ENCODE measurements at places on chromosomes 4 and X. TPM values are rescaled to one million over a fixed set of nuclear protein-coding genes. Genes with fewer than 3 reads are reported as not detected.

Gene MAN2B2
- total RNA-seq: 37.0 TPM

Gene CC2D2A
- total RNA-seq: not detected

Gene FGFBP2
- 0.59 TPM for total RNA-seq

Gene TXK
- total RNA-seq: 0.79 TPM

Gene NOCT
- total RNA-seq: 2.6 TPM

Gene NDUFA1
- total RNA-seq: 32.8 TPM

Gene SRPX2
- not detected for total RNA-seq

Gene FGB
- not detected for total RNA-seq

Gene S100P
- not detected for total RNA-seq

Gene PASD1
- not detected for total RNA-seq

Gene PRDM8
- total RNA-seq: 30.1 TPM

GRCh38 chr4:1583051-1583785 lies 100.9 kb downstream of the FAM53A start:
- H3K27ac ChIP-seq: no peak overlapping the region
- H3K36me3 ChIP-seq: no peaks in the 10 kb centered on the region
- H3K4me1 ChIP-seq: no peaks in the 10 kb centered on the region
- no peak for DNase-seq

- no peaks in the 10 kb centered on the region for H3K36me3 ChIP-seq
- no peaks in the 10 kb centered on the region for H3K4me1 ChIP-seq
- H3K27ac ChIP-seq: no peak overlapping the region
- DNase-seq: no peak
Observed at GRCh38 chrX:118963159-118963558, 11.3 kb upstream of the LONRF3 start.

GRCh38 chrX:42093756-42094155 lies 170.4 kb upstream of the CASK start:
- no peaks in the 10 kb centered on the region for H3K27me3 ChIP-seq
- no peaks in the 10 kb centered on the region for H3K36me3 ChIP-seq
- H3K4me1 ChIP-seq: no peaks in the 10 kb centered on the region
- no peak for DNase-seq
- no peak overlapping the region for H3K27ac ChIP-seq
- no peak overlapping the region for H3K4me3 ChIP-seq

DNA sequence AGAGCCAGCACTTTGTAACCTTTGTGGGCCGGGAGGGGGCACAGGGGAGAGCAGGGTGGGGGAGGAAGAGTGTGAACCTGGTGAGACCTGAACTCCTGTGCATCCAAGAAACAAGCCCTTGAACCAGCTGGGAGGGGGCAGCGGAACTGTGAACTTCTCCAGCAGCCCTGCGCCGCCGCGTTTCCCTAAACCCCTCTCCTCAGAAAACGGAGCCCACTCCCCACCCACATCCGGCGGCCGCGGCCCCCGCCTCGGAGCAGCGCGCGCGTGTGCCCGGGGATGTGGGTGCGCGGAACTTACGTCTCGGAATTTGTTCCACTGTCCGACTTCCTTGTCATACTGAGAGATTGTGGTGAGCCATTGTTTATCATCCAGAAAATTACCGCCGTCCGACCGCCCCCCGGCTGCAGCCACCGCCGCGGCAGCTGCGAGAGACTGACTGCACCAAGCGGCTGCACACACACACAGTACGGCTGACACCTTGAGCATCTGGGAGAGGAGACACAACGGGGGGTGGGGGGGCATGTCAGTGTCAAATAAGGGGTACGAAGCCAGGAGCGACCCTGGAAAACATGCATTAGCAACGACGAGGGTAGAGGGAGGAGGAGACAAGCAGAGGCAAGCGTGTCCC lies 494 bp downstream of the SPOCK3 start:
- DNase-seq: no peak
- H3K4me3 ChIP-seq: no peak overlapping the region
- H3K4me1 ChIP-seq: peaks cover 4% of the 10 kb centered on the region
- H3K36me3 ChIP-seq: no peaks in the 10 kb centered on the region
- H3K27me3 ChIP-seq: peaks cover 6% of the 10 kb centered on the region

- no peaks in the 10 kb centered on the region for H3K4me1 ChIP-seq
- no peaks in the 10 kb centered on the region for H3K27me3 ChIP-seq
- no peak overlapping the region for H3K4me3 ChIP-seq
- no peak overlapping the region for H3K27ac ChIP-seq
- DNase-seq: no peak
Observed at GRCh38 chrX:133434197-133434820, 19.0 kb upstream of the GPC4 start.

GRCh38 chr4:170476351-170476750 lies 386.6 kb upstream of the AADAT start:
- no peak overlapping the region for H3K4me3 ChIP-seq
- H3K4me1 ChIP-seq: no peaks in the 10 kb centered on the region
- no peak for DNase-seq
- H3K27ac ChIP-seq: no peak overlapping the region
- H3K36me3 ChIP-seq: no peaks in the 10 kb centered on the region
- no peaks in the 10 kb centered on the region for H3K27me3 ChIP-seq

GRCh38 chrX:30892591-30892990 lies 3.5 kb upstream of the TAB3 start:
- no peak for DNase-seq
- no peak overlapping the region for H3K27ac ChIP-seq

DNA sequence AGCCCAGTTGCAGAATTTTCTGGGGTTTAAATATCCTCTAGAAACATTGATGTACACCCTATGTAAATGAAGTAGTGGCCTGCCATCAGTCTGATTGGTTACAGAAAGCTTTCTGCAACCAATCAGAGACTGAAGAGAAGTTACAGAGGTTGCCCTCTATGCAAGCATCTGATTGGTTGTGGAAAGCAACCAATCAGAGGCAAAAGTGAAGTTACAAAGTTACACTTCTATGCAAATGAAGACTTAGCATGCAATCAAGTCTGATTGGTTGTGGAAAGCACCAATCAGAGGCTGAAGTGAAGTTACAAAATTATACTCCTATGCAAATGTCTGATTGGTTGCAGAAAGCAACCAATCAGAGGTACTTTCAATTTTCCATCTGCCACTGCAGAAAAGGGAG lies 51.9 kb upstream of the USP9X start:
- no peaks in the 10 kb centered on the region for H3K4me1 ChIP-seq
- DNase-seq: no peak
- no peaks in the 10 kb centered on the region for H3K36me3 ChIP-seq
- no peak overlapping the region for H3K4me3 ChIP-seq

DNA sequence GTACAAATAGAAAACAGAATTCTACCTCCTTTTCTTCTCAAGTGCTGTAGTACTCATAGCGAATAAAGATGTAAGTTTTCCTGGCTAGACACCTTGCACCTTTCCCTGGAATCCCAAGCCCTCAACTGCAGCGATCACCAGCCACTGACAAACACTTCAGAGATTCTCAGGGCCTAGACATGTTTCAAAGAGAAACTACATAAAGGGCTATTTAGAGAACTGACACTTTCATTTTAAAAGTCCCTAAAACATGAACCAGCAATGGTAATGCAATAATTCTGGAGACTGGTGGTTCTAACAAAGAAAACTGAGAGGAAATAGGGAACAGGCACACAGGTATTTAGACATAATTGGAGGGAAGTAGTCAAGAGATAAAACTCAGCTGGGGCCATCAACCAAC lies 35.7 kb downstream of the FANCB start:
- no peak for DNase-seq
- H3K4me1 ChIP-seq: no peaks in the 10 kb centered on the region
- no peaks in the 10 kb centered on the region for H3K36me3 ChIP-seq
- H3K27me3 ChIP-seq: no peaks in the 10 kb centered on the region
- no peak overlapping the region for H3K27ac ChIP-seq
- no peak overlapping the region for H3K4me3 ChIP-seq

DNA sequence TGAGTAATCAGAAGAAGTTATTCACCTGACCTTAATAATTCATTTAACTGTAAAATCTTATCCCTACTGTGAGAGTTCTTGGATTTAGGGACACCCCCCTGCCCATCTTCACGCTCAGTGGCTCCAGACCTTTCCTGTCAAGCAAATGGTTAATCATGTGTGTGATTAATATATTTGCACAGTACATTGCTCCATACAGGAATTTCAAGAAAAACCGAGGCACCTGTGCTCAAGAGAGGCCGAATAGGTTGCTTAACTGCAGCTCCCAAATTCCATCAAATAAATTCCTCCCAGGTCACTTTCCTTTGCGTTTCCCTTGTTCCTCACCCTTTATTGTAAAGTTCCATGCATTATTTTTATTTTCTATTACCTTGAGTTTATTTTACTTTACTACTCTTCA lies 119.5 kb downstream of the STOX2 start:
- H3K27me3 ChIP-seq: peaks cover 5% of the 10 kb centered on the region
- H3K27ac ChIP-seq: no peak overlapping the region
- peaks cover 15% of the 10 kb centered on the region for H3K4me1 ChIP-seq
- no peak for DNase-seq
- no peak overlapping the region for H3K4me3 ChIP-seq

DNA sequence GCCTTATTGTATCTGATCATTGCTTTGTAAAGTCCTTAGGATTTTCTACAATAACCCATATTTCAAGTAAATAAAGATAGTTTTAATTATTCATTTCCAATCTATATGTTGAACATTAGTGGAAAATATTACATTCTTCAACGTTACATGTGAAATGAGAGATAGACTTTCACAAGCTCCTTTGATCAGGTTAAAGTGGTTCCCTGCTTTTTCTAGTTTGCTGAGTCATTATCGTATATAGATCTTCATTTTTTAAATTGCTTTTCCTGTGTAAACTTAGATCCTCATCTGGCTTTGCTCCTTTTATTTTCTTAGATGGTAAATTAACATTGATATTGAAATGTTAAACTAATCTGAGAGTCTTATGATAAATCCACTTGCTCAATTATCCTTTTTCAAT lies 599.0 kb downstream of the TRAM1L1 start:
- H3K27me3 ChIP-seq: no peaks in the 10 kb centered on the region
- H3K36me3 ChIP-seq: no peaks in the 10 kb centered on the region
- no peak overlapping the region for H3K4me3 ChIP-seq
- no peaks in the 10 kb centered on the region for H3K4me1 ChIP-seq
- no peak overlapping the region for H3K27ac ChIP-seq
- DNase-seq: no peak

DNA sequence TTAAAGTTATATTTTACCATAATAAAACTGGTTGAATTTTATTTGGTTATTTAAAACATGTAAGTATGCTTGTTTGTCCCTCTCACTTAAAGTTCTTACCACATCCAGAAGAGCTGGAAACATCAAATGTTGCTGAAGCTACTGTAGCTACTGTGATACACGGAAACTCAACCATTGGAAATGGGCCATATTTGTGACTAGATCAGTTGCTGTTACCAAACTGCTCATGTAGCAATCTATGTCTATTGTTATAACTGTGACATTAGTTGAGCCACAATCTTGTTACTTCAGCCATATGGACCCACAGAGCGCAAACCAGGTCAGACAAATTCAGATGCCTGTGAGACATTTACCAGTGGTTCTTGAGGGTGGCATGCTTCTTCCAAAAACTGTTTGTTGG lies 41.6 kb downstream of the NDNF start:
- no peaks in the 10 kb centered on the region for H3K4me1 ChIP-seq
- DNase-seq: no peak
- no peak overlapping the region for H3K27ac ChIP-seq
- H3K4me3 ChIP-seq: no peak overlapping the region

DNA sequence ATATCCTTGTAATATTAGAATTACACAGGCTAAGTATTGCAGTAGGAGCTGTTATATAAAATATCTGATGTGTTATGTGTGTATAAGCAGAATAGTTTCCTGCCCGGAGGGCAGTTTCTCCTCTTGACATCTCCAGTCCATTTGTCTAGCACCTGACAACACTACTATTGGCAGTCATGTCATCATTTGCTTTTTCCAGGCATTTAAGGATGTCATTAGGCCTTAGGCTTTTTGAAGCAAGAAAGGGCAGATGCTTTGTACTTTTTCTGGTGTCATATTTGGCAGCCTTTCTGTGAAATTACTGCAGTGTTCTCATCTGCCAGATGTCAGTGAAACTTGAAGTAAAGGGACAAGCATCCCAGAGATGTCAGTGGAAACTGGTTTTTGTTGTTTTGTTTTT lies 2017.6 kb upstream of the IGFBP7 start:
- no peak for DNase-seq
- no peak overlapping the region for H3K27ac ChIP-seq
- H3K4me1 ChIP-seq: no peaks in the 10 kb centered on the region

DNA sequence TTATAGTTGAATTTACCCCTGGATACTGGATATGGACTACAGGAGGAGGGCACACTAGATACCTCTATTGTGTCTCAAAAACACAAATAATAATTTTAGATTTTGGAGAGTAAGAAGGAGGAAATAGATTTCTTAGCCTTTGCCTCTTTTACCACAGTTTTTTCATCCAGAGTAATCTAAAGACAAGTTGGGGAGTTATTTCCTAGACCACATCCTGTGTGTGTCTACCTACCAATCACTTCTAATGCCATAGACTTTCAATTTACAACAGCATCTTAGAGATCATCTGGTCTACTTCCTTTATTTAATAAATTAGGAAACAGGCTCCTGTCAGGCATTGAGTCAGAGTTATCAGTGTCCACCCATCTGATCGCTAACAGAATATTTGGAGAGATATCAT lies 191.5 kb downstream of the EDA start:
- H3K36me3 ChIP-seq: no peaks in the 10 kb centered on the region
- H3K27me3 ChIP-seq: no peaks in the 10 kb centered on the region
- no peak for DNase-seq
- no peak overlapping the region for H3K27ac ChIP-seq
- no peak overlapping the region for H3K4me3 ChIP-seq

GRCh38 chr4:78689700-78690323 lies 86.3 kb upstream of the BMP2K start:
- H3K4me3 ChIP-seq: no peak overlapping the region
- H3K36me3 ChIP-seq: no peaks in the 10 kb centered on the region
- no peak overlapping the region for H3K27ac ChIP-seq
- peaks cover 17% of the 10 kb centered on the region for H3K4me1 ChIP-seq
- no peaks in the 10 kb centered on the region for H3K27me3 ChIP-seq
- DNase-seq: no peak

GRCh38 chr4:109321232-109321631 lies 18.8 kb upstream of the COL25A1 start:
- H3K36me3 ChIP-seq: no peaks in the 10 kb centered on the region
- no peak overlapping the region for H3K4me3 ChIP-seq
- no peaks in the 10 kb centered on the region for H3K27me3 ChIP-seq
- no peak overlapping the region for H3K27ac ChIP-seq
- DNase-seq: no peak

GRCh38 chrX:103776546-103776945 lies at the start of gene PLP1:
PLP1 (plus strand) TSS chrX:103776840; CDS start chrX:103776996, 156 bp downstream.
- H3K36me3 ChIP-seq: no peaks in the 10 kb centered on the region
- H3K4me3 ChIP-seq: no peak within 1 kb of the TSS
- no peaks in the 10 kb centered on the region for H3K4me1 ChIP-seq

DNA sequence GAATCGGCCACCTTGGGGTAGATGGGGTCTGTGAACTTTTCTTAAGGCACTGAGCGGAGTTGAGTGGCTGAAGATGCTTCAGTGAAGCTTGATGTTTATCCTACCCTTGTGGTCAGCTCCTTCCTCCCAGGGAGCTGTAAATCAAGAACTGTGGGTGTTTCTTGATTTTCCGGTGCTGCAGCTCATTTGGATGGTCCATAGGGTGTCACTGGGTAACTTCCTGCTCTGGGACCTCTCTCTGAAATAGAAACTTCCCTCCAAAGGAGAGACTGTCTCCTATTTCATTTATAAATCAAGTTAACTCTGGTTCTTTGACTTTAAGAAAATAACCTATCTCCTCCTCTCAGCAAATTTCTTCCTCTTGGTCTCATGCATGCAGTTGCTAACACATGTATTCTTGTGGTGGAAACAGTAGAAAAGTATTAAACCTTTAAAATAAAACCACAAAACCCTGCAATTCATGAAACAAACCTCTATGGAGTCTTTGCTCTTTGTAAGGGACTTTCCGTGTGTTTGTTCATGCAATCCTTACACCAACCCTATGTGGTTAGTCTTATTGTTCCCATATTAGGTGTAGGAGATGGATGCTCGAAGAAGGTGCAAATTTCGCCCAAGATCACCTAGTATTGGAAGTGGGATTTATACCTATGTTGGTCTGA lies 110.3 kb downstream of the SHROOM3 start:
- no peak for DNase-seq
- H3K4me1 ChIP-seq: peaks cover 21% of the 10 kb centered on the region
- H3K4me3 ChIP-seq: no peak overlapping the region
- no peaks in the 10 kb centered on the region for H3K36me3 ChIP-seq

All from B cell (primary cell).